ENCODE measurements at places on chromosomes 2 and 18. TPM values are rescaled to one million over a fixed set of nuclear protein-coding genes. Genes with fewer than 3 reads are reported as not detected.

The RAB11FIP5 gene
- 31.7 TPM for total RNA-seq

The MEIS1 gene
- total RNA-seq: 43.9 TPM

The NLRC4 gene
- 8.7 TPM for total RNA-seq

The FOXD4L1 gene
- 0.43 TPM for total RNA-seq

The MEP1B gene
- total RNA-seq: not detected

The FBXO15 gene
- total RNA-seq: 2.6 TPM

The SCN7A gene
- total RNA-seq: 55.0 TPM

The IL18R1 gene
- total RNA-seq: 9.4 TPM

The ACMSD gene
- total RNA-seq: not detected

The ADD2 gene
- total RNA-seq: under 0.01 TPM

The USP34 gene
- total RNA-seq: 178 TPM

The TSPYL6 gene
- not detected for total RNA-seq

GRCh38 chr2:16325976-16326510 lies 339.6 kb downstream of the CYRIA start:
- H3K4me1 ChIP-seq: no peaks in the 10 kb centered on the region
- no peak overlapping the region for H3K27ac ChIP-seq
- H3K27me3 ChIP-seq: no peaks in the 10 kb centered on the region
- H3K4me3 ChIP-seq: no peak overlapping the region

DNA sequence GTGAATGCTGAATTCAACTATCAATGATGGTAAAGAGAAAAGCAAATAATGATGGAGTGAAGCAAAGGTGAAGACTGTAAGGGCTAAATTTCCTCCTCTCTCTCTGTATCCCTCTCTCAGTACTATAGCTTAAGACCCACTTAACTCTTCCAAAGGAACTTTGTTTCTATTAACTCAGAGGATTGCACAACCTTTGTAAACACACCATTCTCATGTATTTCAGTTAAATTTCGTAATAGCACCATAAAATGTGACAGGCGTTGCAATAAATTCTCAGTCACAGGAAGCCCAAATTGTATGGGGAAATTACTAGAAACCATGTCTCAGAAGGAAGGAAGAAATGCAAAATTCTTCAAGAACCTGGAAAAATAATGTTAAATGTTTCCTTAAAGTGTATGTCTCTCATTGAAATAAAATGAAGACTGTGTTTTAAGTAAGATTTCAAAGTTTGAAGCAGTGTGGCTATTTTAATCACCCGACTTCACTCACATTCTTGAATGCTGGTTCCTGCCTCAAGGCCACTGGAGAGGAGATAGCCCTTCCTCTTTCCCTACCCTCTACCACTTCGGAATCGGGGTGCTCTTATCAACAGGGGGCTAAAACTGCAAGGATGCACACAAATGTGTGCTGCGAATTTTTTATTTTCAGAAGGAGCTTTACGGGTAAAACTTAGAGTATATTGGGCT lies 112.1 kb downstream of the FTCDNL1 start:
- H3K4me3 ChIP-seq: no peak overlapping the region
- no peaks in the 10 kb centered on the region for H3K27me3 ChIP-seq
- no peak for DNase-seq
- no peaks in the 10 kb centered on the region for H3K36me3 ChIP-seq
- peaks cover 6% of the 10 kb centered on the region for H3K4me1 ChIP-seq

- H3K27me3 ChIP-seq: no peaks in the 10 kb centered on the region
- no peaks in the 10 kb centered on the region for H3K4me1 ChIP-seq
- H3K36me3 ChIP-seq: no peaks in the 10 kb centered on the region
- no peak overlapping the region for H3K27ac ChIP-seq
- no peak for DNase-seq
- H3K4me3 ChIP-seq: no peak overlapping the region
These were observed 143.2 kb upstream of the CCDC68 start for GRCh38 chr18:55102501-55102900.

DNA sequence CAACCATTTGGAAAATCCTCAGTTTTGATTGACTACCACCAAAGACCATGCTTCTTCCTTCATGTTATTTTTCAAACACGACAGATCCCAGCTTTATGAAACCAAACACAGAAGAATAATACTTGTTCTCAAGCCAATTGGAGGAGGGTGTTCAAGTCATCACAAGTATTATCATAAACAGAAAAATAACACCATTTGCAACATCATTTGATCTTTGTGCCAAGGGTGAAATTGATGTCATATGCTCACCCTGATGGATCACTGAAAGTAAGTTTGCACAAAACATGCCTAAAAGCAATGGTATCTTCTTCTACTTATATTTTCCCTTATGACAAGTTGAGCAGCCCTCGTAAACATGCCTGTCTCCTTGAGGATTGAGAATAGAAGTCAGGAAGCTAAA lies 448.0 kb upstream of the ZEB2 start:
- no peaks in the 10 kb centered on the region for H3K27me3 ChIP-seq
- no peak overlapping the region for H3K27ac ChIP-seq
- no peak for DNase-seq
- no peak overlapping the region for H3K4me3 ChIP-seq

GRCh38 chr2:25342372-25343186 lies 854 bp upstream of the DNMT3A start:
- peaks cover 36% of the 10 kb centered on the region for H3K4me1 ChIP-seq
- H3K4me3 ChIP-seq: peak overlapping the region; percentile 87
- no peaks in the 10 kb centered on the region for H3K36me3 ChIP-seq
- H3K27me3 ChIP-seq: no peaks in the 10 kb centered on the region
- H3K27ac ChIP-seq: peak overlapping the region; percentile 35

GRCh38 chr18:52442686-52443085 lies 102.7 kb downstream of the DCC start:
- H3K27ac ChIP-seq: no peak overlapping the region
- no peak for DNase-seq
- no peaks in the 10 kb centered on the region for H3K36me3 ChIP-seq
- no peaks in the 10 kb centered on the region for H3K27me3 ChIP-seq
- no peaks in the 10 kb centered on the region for H3K4me1 ChIP-seq

- no peak overlapping the region for H3K27ac ChIP-seq
- H3K36me3 ChIP-seq: no peaks in the 10 kb centered on the region
- no peak overlapping the region for H3K4me3 ChIP-seq
These were observed 217.0 kb downstream of the NCK2 start for GRCh38 chr2:105961599-105962146.

- no peaks in the 10 kb centered on the region for H3K36me3 ChIP-seq
- no peaks in the 10 kb centered on the region for H3K27me3 ChIP-seq
- peak overlapping the region; percentile 85 for H3K27ac ChIP-seq
- H3K4me1 ChIP-seq: peaks cover 23% of the 10 kb centered on the region
- H3K4me3 ChIP-seq: no peak overlapping the region
These were observed 59.5 kb upstream of the SP3 start for GRCh38 chr2:174024524-174025270.

DNA sequence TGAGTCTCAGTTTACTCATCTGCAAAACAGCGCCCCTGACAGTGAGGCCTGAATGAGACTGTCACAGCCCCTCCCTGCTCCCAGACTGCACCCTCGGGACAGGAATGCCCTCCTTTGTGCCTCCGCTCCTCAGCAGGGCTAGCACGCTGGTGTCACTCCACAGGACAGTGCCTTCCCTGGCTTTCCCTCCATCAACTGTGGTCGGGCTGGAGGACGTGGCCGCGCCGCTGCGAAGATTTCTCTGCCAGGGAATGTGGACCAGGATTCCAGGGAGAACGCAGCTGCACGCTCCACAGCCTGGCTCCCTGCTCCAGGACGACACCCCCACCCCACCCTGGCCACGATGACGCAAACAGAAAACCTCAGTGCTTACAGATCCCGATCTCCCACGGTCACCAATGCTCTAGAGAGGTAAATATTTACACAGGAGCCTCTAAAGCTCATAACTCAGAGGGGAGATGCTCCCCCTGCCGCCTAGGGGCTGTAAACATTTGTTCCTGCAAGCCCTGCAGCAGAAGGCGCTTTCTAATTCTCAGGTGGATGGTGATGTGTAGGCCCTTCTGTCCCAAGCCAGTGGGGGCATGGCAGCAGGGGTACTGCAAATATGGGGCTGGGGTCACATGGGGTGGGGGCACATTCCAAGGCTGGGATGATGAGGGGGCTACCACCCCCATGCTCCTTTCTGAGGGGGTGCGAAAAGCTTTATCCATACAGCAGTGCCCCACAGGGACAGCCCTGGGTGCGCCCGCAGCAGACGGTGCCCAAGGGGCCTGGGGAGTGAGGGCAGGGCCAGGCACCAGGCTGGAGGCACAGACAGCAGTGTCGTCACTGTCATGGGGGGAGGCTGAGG lies 12.4 kb downstream of the HS6ST1 start:
- H3K27ac ChIP-seq: peak overlapping the region; percentile 63
- H3K4me1 ChIP-seq: peaks cover 37% of the 10 kb centered on the region
- H3K27me3 ChIP-seq: no peaks in the 10 kb centered on the region
- no peak overlapping the region for H3K4me3 ChIP-seq

GRCh38 chr2:230557065-230557464 lies 141.1 kb downstream of the SP100 start:
- no peaks in the 10 kb centered on the region for H3K4me1 ChIP-seq
- H3K27me3 ChIP-seq: no peaks in the 10 kb centered on the region
- H3K27ac ChIP-seq: no peak overlapping the region
- no peaks in the 10 kb centered on the region for H3K36me3 ChIP-seq

DNA sequence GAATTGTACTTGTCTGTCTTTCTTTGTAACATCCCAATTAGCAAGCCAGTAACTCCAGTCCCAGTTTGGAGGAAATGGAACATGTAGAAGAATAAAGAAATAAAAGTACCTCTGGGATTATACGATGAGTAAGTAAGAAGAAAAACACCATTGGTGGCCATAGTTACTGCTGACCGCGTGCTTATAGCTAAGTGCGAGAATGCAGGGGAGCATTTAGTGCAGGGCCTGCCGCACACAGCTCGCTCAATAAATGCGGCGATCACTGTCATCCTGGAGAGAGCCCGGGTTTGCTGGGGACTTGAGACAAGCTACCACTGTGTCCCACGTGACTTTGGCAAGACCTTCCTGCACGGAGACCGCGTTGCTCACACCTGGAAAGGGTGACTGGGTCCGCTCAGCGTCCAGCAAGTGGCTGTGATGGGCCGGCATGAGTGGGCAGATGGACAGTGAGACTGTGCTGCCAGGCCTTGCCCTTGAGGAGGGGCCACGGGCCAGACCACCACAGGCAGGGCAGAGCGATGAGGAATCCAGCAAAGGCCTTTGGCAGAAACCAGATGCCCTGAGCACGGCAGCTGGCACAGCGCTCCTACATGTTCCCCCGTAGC lies 54.8 kb downstream of the ADI1 start:
- H3K36me3 ChIP-seq: no peaks in the 10 kb centered on the region
- H3K27ac ChIP-seq: no peak overlapping the region
- no peaks in the 10 kb centered on the region for H3K27me3 ChIP-seq
- H3K4me1 ChIP-seq: peaks cover 1% of the 10 kb centered on the region

GRCh38 chr2:101643004-101643524 lies 54.4 kb upstream of the MAP4K4 start:
- H3K4me1 ChIP-seq: peaks cover 2% of the 10 kb centered on the region
- no peak for DNase-seq
- no peak overlapping the region for H3K27ac ChIP-seq
- H3K27me3 ChIP-seq: no peaks in the 10 kb centered on the region
- no peak overlapping the region for H3K4me3 ChIP-seq

- H3K4me1 ChIP-seq: no peaks in the 10 kb centered on the region
- H3K27me3 ChIP-seq: no peaks in the 10 kb centered on the region
- no peak for DNase-seq
- H3K4me3 ChIP-seq: no peak overlapping the region
- peaks cover 41% of the 10 kb centered on the region for H3K36me3 ChIP-seq
- H3K27ac ChIP-seq: no peak overlapping the region
These were observed 11.5 kb downstream of the VPS4B start for GRCh38 chr18:63410792-63411191.

DNA sequence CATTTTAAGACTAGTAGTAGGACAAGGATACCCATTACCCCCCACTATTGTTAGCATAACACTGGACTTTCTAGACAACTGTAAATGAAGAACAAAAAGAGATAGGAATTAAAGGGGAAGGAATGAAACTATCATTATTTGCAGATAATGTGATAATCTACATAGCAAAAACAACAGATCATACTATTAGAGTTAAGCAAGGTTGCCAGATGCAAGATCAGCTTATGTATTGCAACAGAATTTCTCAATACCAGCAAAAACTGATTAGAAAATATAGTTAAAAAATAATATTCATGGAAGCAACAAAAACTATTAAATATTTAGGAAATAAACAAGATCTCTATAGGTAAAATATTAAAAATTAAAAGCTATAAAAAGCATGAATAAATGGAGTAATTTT lies 194.4 kb upstream of the SPRED2 start:
- H3K27ac ChIP-seq: no peak overlapping the region
- H3K4me1 ChIP-seq: no peaks in the 10 kb centered on the region
- no peak overlapping the region for H3K4me3 ChIP-seq
- no peaks in the 10 kb centered on the region for H3K36me3 ChIP-seq
- no peak for DNase-seq

DNA sequence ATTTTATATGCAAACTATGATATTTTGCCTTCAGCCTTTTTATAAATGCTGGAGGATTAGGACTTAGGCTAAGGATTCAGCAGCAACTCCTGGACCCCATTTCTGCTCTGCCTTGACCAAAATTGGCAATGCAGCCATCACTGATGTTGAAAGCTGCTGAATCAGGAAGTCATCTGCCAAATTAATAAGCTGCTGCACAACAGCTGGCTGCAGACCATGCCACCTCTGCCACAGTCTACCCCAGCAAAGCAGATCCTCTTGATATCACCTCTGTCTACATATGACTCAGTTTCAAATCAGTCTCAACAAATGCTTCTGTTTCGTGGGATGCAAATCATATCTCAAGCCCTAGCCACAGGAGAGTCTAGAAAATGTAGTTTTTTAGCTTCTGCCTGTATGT lies 7.1 kb upstream of the SOS1 start:
- no peaks in the 10 kb centered on the region for H3K27me3 ChIP-seq
- H3K36me3 ChIP-seq: no peaks in the 10 kb centered on the region
- DNase-seq: peak; percentile 48
- H3K27ac ChIP-seq: peak overlapping the region; percentile 56
- H3K4me3 ChIP-seq: no peak overlapping the region
- H3K4me1 ChIP-seq: peaks cover 12% of the 10 kb centered on the region

DNA sequence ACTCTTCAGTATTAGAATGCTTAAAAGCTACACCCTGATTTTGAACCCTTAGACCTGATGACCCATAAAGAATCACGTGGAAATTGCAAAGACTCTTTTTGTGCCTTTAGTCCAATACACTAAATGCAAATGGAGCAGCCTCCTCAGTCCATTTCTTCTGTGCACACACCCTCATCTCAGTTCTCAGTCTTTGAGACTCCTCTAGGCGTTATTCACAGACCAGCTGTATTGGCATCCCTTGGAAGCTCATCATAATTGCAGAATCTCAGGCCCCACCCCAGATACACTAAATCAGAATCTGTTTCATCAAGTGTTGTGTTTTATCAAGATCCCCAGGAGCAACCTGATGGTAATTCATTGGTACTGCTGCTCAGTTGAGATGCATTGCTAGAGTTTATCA lies 335.0 kb upstream of the ATP5MC3 start:
- DNase-seq: no peak
- H3K27ac ChIP-seq: no peak overlapping the region
- H3K36me3 ChIP-seq: no peaks in the 10 kb centered on the region
- H3K4me3 ChIP-seq: no peak overlapping the region
- H3K27me3 ChIP-seq: no peaks in the 10 kb centered on the region

GRCh38 chr2:85134255-85134895 lies 1.2 kb downstream of the TCF7L1 start:
- no peaks in the 10 kb centered on the region for H3K36me3 ChIP-seq
- H3K27me3 ChIP-seq: no peaks in the 10 kb centered on the region
- peak overlapping the region; percentile 61 for H3K4me3 ChIP-seq
- H3K4me1 ChIP-seq: peaks cover 18% of the 10 kb centered on the region
- peak overlapping the region; percentile 78 for H3K27ac ChIP-seq

GRCh38 chr2:31226266-31226665 lies 7.7 kb upstream of the EHD3 start:
- H3K27me3 ChIP-seq: no peaks in the 10 kb centered on the region
- H3K4me1 ChIP-seq: no peaks in the 10 kb centered on the region
- no peak overlapping the region for H3K27ac ChIP-seq
- no peaks in the 10 kb centered on the region for H3K36me3 ChIP-seq
- DNase-seq: no peak

GRCh38 chr2:196383799-196384198 lies 212.4 kb upstream of the STK17B start:
- H3K27me3 ChIP-seq: no peaks in the 10 kb centered on the region
- no peak for DNase-seq
- H3K4me1 ChIP-seq: no peaks in the 10 kb centered on the region
- no peak overlapping the region for H3K4me3 ChIP-seq
